ENCODE measurements at places on chromosomes 2 and 18.

- no peak for DNase-seq
Measured at GRCh38 chr2:120892967-120893667, 157.4 kb downstream of the GLI2 start.

DNA sequence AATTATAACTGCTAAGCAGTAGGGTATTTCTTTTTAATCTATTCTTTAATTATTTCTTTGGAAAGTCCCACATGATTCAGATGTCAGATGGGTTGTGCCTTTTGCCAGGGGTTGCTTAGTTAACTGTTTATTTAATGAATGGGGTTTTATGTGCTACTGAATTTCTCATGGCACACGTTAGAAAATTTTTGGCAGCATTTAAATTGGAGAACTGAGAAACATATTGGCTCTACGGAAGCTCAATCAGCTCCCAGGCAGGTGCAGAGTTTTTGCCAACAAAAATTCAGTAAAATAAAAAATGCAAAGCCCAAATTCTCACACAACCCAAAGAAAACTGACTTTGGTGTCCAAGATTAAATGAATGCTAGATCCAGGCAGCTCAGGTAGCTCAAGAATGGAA, 467.2 kb downstream of the NRXN1 start:
- no peak for DNase-seq

DNA sequence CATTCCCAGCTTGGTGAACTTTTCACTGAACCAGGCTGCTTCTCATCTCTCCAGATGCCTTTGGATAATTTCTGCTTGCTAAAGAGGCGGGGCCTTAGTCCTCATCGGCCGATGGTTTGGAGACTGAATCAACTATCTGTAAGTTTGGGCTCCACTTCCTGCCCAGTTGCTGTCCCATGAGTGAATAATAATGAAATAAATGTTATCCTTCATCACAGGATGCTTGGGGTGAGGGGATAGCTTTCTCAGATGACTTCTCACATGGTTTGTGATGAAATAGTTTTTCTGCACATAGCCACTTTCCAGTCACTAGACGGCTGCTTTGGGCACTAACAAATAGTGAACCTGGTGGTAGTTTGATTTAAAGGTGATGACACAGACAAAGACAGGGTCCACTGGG, 376.6 kb upstream of the TRIB2 start:
- DNase-seq, result no peak

GRCh38 chr2:162092658-162093556, 18.9 kb upstream of the DPP4 start:
- no peak for DNase-seq

- DNase-seq, result no peak
Measured at GRCh38 chr18:79739440-79739778, 58.3 kb upstream of the KCNG2 start.

DNA sequence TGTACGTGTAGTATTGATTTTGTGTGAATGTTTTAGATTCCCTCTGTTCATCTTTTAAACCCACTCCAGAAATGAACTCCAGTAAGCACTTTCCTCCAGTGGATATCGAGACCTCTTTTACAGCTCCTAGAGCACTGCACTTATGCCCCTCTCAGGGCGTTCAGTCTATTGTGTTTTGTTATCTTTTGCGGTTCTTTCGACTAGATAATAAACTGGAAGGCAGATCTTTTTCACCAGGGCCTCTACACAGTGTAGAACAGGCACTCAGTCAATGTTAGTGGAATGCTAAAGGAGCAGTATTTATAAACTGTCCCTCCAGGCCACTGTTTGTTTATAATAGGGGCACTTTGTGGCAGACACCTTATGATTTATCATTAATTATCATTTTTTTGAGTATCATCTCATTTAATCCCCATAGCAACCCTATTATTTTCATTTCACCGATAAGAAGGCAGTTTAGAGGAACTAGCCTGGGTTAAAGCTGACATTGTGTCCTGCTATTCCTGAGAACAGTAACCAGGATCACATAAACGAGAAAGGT, 742 bp upstream of the SOS1 start:
- DNase-seq, result peak; percentile 92

GRCh38 chr2:75447176-75447575, 113.6 kb downstream of the EVA1A start:
- no peak for DNase-seq

GRCh38 chr2:53901192-53901591, 41.4 kb upstream of the GPR75 start:
- no peak for DNase-seq

DNA sequence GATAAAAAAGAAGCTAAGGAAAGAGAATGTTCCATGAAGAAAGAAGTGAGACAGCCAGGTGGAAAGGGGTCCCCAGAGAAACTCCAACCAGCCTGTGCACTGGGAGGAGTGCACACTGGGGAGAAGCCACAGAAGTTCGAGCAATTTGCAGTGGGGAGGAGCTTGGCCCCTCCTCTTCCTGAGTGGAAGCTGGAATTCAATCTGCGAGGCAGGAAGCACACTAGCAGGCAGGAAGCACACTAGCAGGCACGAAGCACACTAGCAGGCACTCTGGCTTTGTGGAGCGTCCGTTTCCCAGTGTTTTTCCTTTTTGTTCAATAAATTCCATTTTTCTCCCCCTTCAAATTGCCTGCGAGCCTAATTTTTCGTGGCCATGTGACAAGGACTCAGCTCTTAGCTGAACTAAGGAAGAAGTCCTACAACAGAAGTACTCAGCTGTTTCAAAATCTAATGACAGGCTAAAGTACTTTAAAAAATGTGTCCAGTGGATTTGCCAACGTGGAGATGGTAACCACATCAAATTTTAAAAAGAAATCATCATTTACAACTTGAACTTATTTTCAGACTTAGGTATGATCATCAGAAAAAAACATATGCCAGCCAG, 21.4 kb upstream of the SPIRE1 start:
- peak; percentile 38 for DNase-seq

DNA sequence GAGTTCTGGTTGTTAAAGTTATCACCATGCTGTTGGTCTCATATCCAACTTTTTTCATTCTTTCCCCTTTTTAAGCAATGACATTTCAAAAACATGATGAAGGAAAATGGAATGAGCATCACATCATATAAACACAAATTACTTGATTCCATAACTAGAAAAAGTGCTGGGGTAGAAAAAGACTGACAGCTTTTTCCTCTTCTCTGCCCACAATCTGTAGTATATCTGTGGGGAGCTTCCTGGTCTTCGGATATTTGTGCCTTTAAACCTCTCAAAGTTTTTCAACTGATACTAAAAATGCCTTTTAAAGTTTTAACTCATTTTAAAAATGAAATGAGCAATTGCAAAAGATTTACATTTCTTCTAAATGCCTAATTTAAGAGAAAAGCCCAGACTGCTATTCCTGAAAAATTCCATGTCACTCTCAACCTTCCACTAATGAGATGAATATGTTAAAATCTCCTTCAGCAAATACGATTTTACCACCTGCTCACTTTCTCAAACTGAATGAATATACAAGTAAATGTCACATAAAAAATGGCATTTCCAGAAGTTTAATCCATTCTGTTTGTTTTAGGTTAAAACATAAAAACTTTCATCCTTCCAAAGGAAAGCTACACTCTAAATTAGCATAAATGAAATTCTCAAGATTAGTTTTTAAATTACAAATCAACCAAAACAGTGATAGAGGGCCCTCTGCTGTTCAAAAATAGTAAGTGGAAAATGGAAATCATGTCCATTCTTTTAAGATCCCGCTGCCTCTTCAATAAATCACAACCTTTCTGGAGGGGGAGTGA, 2.1 kb downstream of the DNAH7 start:
- peak; percentile 73 for DNase-seq

- DNase-seq, result no peak
Measured at GRCh38 chr2:71458413-71459083, 5.2 kb downstream of the DYSF start.

DNA sequence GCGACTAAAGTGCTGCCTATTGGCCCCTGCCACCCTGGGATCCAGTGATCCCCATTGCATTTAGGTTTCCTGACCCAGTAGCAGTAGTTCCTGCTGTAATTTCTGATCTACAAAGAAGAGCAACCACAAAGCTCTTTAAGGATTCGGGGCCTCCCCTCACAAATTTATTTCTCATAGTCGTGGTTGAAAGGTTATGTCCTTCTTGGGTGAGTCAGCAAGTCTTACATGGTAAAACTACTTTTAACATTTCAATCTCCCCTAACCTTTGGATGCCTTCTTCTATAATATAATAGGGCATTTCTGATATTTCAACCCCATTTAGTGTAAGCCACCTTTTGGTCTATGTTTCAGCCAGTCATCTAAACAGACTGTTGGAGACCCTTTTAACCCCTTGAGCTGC, 14.9 kb downstream of the PIKFYVE start:
- DNase-seq, result no peak

Measured in hematopoietic multipotent progenitor cell treated with erythropoietin and hydrocortisone succinate and interleukin-3 and kit ligand, for 6 days (in vitro differentiated cells).